Psoas muscle (tissue), 8 donors: ENCODE measurements at places on chromosomes 13 and 19. TPM values are rescaled to one million over a fixed set of nuclear protein-coding genes. Genes with fewer than 3 reads are reported as not detected.

DNA sequence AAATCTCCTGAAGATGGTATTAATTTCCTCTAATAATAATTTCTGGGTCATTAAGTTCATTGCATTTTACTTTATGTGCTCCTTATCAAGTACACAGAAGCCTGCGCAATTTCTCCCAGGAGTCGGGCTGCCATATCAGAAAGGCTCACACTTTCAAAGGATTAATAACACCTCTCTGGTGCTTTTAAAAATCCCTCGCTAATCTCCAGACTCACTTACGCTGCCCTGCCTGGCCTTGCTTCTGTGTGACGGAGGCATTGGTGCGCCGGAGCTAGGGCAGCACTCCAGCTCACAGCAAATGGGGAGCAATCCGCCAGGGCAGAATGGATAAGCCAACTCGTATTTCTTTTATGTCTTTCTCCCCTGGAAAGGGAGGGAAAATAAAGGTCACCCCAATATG lies 300.8 kb downstream of the EFNB2 start:
- no peak overlapping the region for H3K27ac ChIP-seq
- no peak overlapping the region for H3K4me3 ChIP-seq
- no peaks in the 10 kb centered on the region for H3K36me3 ChIP-seq
- no peak for DNase-seq
- H3K4me1 ChIP-seq, result no peaks in the 10 kb centered on the region

- H3K4me3 ChIP-seq, result no peak overlapping the region
- no peaks in the 10 kb centered on the region for H3K27me3 ChIP-seq
- H3K36me3 ChIP-seq, result no peaks in the 10 kb centered on the region
- peaks cover 10% of the 10 kb centered on the region for H3K4me1 ChIP-seq
Observed at GRCh38 chr13:30805603-30806011, 70.3 kb downstream of the ALOX5AP start.

Gene BORA
- 0.37 TPM for total RNA-seq

Gene TNFAIP8L1
- total RNA-seq, result 3.3 TPM

- DNase-seq, result peak; percentile 80
- no peak overlapping the region for H3K27ac ChIP-seq
- peaks cover 3% of the 10 kb centered on the region for H3K27me3 ChIP-seq
- no peaks in the 10 kb centered on the region for H3K36me3 ChIP-seq
- no peaks in the 10 kb centered on the region for H3K4me1 ChIP-seq
- H3K4me3 ChIP-seq, result no peak overlapping the region
Observed at GRCh38 chr19:42184401-42184861, 33.0 kb downstream of the DEDD2 start.

DNA sequence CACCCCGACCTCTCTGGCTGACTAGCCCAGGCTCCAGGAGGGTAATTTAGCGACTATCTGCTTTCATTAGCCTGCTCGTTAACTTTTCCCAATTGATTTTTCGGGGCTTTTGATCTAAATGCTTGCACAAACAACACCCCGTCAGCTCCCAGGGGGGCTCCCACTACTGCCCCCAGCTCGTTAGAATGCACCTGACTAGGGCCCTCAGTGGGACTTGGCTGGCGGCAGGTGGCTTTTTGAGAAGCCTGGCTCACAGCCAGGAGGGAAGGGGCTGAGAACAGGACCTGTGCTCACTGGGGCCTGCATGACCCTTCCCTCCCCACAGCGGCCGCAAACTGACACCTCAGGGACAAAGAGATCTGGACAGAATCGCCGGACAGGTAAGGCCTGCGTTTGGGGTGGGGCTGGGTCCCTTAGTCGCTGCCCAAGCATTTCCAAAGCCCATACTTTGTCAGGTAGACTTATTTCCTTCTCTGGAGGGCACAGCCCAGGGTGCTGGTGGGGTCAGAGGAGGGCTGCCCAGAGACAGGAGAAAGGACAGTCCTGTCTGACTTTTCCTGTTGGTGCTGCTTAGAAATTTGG lies 7.6 kb upstream of the CD79A start:
- peaks cover 3% of the 10 kb centered on the region for H3K4me1 ChIP-seq
- peaks cover 75% of the 10 kb centered on the region for H3K36me3 ChIP-seq
- no peak overlapping the region for H3K27ac ChIP-seq
- no peak overlapping the region for H3K4me3 ChIP-seq
- DNase-seq, result no peak

DNA sequence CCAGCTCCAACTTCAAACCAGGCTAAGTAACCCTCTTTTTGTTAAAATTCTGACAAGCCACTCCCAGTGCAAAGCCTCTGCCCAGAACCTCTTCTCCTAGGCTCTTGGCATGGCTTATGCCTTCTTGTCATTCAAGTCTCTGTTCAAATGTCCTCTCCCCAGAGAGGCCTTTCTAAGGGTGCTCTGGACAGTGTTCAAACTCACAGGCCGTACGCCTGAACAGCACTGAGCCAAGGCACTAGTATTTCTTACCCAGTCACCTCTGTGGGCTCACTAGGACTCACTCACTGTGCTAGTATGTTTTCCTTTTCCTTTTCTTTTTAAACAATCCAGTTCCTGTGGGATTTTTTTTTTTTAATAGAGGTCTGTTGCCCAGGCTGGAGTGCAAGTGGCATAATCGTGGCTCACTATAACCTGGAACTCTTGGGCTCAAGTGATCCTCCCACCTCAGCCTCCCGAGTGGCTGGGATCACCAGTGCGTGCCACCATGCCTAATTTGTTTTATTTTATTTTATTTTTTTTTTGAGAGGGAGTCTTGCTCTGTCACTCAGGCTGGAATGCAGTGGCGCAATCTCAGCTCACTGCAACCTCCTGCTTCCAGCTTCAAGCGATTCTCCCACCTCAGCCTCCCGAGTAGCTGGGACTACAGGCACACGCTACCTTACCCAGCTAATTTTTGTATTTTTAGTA lies 2.3 kb upstream of the ASF1B start:
- no peaks in the 10 kb centered on the region for H3K36me3 ChIP-seq
- DNase-seq, result no peak
- no peaks in the 10 kb centered on the region for H3K27me3 ChIP-seq
- peaks cover 25% of the 10 kb centered on the region for H3K4me1 ChIP-seq
- H3K27ac ChIP-seq, result peak overlapping the region; percentile 98
- H3K4me3 ChIP-seq, result no peak overlapping the region

- H3K27me3 ChIP-seq, result no peaks in the 10 kb centered on the region
- no peak for DNase-seq
- no peak overlapping the region for H3K4me3 ChIP-seq
- H3K36me3 ChIP-seq, result no peaks in the 10 kb centered on the region
Observed at GRCh38 chr13:113140677-113141600, 17.5 kb upstream of the PROZ start.

GRCh38 chr13:21511849-21512248 lies 52.7 kb upstream of the ZDHHC20 start:
- DNase-seq, result no peak
- peaks cover 53% of the 10 kb centered on the region for H3K36me3 ChIP-seq
- no peaks in the 10 kb centered on the region for H3K4me1 ChIP-seq
- no peaks in the 10 kb centered on the region for H3K27me3 ChIP-seq
- H3K4me3 ChIP-seq, result no peak overlapping the region

Gene P2RY11
- total RNA-seq, result 16.4 TPM

DNA sequence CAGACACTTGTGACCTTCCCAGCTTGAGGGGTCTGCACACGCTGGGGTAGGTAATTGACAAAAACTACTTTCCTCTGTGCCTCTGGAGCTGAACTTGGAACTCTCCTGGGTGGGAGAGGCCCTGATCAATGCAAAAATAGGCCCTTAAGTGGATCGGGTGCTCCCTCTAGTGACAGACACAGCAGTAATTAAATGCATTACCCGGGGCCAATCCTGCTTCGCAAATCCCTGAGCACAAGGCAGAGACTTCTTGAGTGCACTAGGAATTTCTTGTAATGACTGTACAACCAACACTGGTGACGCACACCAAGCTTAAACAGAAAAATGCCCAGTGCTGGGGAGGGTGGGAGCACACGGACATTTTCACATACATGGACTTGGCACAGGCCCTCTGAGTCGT lies 10.6 kb upstream of the UBE2S start:
- H3K27ac ChIP-seq, result no peak overlapping the region
- no peaks in the 10 kb centered on the region for H3K36me3 ChIP-seq
- H3K4me3 ChIP-seq, result no peak overlapping the region
- peaks cover 3% of the 10 kb centered on the region for H3K27me3 ChIP-seq
- no peak for DNase-seq

Gene ZNF837
- 0.34 TPM for total RNA-seq

Gene KLK10
- not detected for total RNA-seq

Gene CLEC11A
- 1.7 TPM for total RNA-seq

Gene MYO1F
- total RNA-seq, result 3.5 TPM

GRCh38 chr19:38264486-38265212 lies at the start of gene SPINT2:
Gene SPINT2, plus strand, starts transcription at chr19:38264573. Its CDS starts 320 bp downstream, at chr19:38264893.
- no peak within 1 kb of the TSS for H3K27ac ChIP-seq
- peaks cover 22% of the 10 kb centered on the region for H3K27me3 ChIP-seq
- H3K4me1 ChIP-seq, result peaks cover 8% of the 10 kb centered on the region
- peak within 1 kb of the TSS; percentile 62 for H3K4me3 ChIP-seq
- H3K36me3 ChIP-seq, result no peaks in the 10 kb centered on the region
- no peak for DNase-seq

DNA sequence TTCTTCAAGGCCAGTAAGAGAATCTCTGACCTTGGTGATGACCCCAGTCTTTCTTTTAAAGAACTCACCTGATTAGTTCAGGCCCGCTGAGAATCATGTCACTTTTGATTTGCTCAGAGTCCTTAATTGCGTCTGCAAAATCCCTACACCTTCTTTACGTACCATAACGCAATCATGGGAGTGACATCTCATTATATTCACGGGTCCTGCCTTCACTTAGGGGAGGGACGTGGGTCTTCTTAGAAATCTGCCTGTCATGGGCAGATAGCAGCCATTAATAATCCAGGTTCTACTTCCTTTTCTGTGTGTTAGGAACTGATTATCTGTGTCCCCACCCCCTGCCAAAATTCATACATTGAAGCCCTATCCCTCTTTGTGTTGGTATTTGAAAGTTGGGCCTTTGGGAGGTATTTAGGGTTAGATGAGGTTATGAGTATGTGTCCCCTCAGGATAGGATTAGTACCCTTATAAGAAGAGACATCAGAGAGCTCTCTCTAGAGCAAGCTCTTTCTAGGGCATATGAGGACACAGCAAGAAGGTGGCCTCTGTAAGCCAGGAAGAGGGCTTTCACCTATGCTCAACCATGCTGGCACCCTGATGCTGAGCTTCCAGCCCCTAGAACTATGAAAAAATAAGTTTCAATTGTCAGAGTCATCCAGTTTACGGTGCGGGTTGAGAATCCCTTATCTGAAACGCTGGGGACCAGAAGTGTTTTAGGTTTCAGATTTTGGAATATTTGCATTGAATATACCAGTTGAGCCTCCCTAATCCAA lies 9.9 kb downstream of the TPP2 start:
- H3K36me3 ChIP-seq, result peaks cover 8% of the 10 kb centered on the region
- DNase-seq, result no peak
- H3K4me3 ChIP-seq, result no peak overlapping the region
- no peaks in the 10 kb centered on the region for H3K27me3 ChIP-seq

DNA sequence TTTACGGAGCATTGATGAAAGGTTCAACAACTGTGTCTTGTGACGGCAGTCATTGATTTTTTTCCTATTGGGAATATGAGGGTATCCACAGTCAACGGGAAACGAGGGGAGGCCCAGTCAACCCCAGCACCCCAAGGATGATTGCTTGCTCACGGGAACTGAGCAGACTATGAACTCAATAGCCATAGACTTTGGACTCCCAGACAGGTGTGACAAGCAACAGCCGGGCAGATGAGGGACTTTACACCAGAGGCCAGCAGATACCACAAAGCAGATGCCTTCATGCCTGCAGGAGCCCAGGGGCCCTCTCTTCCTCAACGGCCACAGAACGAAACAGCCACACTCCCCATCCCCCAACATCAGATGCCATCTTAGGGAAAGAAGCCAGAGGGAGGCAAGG lies 80.3 kb upstream of the FLT1 start:
- no peaks in the 10 kb centered on the region for H3K27me3 ChIP-seq
- no peak overlapping the region for H3K4me3 ChIP-seq
- no peak for DNase-seq
- H3K4me1 ChIP-seq, result no peaks in the 10 kb centered on the region
- H3K27ac ChIP-seq, result no peak overlapping the region
- no peaks in the 10 kb centered on the region for H3K36me3 ChIP-seq

Gene CEACAM19
- total RNA-seq, result 10.7 TPM

GRCh38 chr13:23822252-23822824 lies 66.9 kb downstream of the MIPEP start:
- no peaks in the 10 kb centered on the region for H3K27me3 ChIP-seq
- no peaks in the 10 kb centered on the region for H3K36me3 ChIP-seq

- no peaks in the 10 kb centered on the region for H3K27me3 ChIP-seq
- peak overlapping the region; percentile 85 for H3K27ac ChIP-seq
- peak overlapping the region; percentile 66 for H3K4me3 ChIP-seq
- DNase-seq, result no peak
Observed at GRCh38 chr19:48329167-48329891, 4.0 kb downstream of the EMP3 start.

Gene MLLT1
- 35.8 TPM for total RNA-seq

Gene ZNF728
- total RNA-seq, result 0.11 TPM

GRCh38 chr19:48967346-48968178 lies 2.5 kb downstream of the FTL start:
- peaks cover 43% of the 10 kb centered on the region for H3K4me1 ChIP-seq
- no peaks in the 10 kb centered on the region for H3K27me3 ChIP-seq
- H3K36me3 ChIP-seq, result no peaks in the 10 kb centered on the region
- peak; percentile 44 for DNase-seq

Gene WDR88
- not detected for total RNA-seq

- H3K27ac ChIP-seq, result no peak overlapping the region
- no peaks in the 10 kb centered on the region for H3K36me3 ChIP-seq
- H3K4me1 ChIP-seq, result no peaks in the 10 kb centered on the region
- H3K27me3 ChIP-seq, result no peaks in the 10 kb centered on the region
Observed at GRCh38 chr13:66640231-66640630, 589.9 kb downstream of the PCDH9 start.

Gene HS6ST3
- 0.58 TPM for total RNA-seq

Gene ICAM5
- 0.22 TPM for total RNA-seq

Gene CEACAM6
- 0.27 TPM for total RNA-seq
